ENCODE measurements at places on chromosomes 4 and X.

GRCh38 chr4:153366486-153366885 is 22.0 kb downstream of the MND1 start:
- DNase-seq: no peak

- DNase-seq: no peak
Measured at GRCh38 chrX:116499780-116500179, 37.0 kb upstream of the CT83 start.

GRCh38 chr4:111108153-111108552 is 485.3 kb upstream of the PITX2 start:
- no peak for DNase-seq

GRCh38 chr4:82555276-82555675 is 6.5 kb downstream of the TMEM150C start:
- DNase-seq: no peak

GRCh38 chr4:67712000-67712625 is 11.2 kb upstream of the UBA6 start:
- DNase-seq: no peak

DNA sequence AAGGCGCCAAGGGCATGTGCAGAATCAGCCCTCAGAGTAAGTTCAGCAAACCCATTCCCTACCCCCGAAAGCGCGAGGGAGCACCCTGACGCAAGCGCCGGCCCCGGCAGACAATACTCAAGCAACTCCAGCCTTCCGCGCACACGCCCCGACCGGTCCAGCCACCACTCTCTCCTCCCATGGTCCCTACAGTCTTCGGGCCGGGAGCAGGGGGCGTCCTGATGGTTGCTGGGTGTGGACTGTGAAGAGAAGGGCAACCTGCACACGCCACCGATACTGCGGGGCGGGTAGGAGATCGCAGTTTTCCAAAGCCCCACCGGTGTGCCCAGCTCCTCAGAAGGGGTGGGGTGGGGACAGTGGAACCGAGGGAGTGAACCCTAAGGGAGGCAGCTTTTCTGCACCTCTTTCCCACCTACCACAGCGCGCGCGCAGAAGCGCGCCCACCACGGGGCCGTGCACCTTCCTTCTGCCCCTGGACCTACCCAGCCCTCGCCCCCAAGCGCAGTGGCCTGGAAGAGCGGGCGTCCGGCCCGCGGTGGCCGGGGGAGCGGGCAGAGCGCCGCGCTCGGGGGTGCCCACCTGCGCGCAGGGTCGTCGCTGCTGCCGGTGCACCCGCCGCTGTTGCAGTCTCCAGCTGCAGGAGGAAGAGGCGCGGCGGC is 650.2 kb upstream of the DIPK2B start:
- DNase-seq: no peak

- DNase-seq: no peak
Measured at GRCh38 chrX:16838202-16839066, 31.7 kb downstream of the RBBP7 start.

- DNase-seq: no peak
Measured at GRCh38 chr4:101037249-101037648, 310.1 kb downstream of the PPP3CA start.

All from effector memory CD4-positive, alpha-beta T cell (primary cell).